NCI-H510A treated with DMSO at 0.1 percent for 48 hours (cell line): ENCODE measurements at places on chromosomes 12 and 14.

DNA sequence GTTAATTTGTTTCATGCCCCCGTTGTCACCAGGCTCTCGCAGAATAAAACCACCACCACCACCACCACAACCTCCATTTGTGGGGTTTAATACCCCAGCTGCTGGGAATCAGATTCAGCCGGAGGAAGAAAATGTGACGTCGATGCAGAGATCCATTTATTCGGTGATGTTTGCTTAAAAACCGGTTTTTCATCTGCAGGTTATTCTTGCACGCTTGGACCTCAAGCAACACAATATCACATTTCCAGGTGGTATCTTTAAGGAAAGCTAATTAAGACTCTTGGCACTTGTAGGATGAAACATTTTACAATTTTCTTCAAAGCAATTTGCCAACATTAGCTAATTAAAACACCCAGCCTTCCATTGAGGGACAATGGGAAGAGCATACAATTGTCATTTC lies 39.8 kb downstream of the SPRING1 start:
- DNase-seq: peak; percentile 99

DNA sequence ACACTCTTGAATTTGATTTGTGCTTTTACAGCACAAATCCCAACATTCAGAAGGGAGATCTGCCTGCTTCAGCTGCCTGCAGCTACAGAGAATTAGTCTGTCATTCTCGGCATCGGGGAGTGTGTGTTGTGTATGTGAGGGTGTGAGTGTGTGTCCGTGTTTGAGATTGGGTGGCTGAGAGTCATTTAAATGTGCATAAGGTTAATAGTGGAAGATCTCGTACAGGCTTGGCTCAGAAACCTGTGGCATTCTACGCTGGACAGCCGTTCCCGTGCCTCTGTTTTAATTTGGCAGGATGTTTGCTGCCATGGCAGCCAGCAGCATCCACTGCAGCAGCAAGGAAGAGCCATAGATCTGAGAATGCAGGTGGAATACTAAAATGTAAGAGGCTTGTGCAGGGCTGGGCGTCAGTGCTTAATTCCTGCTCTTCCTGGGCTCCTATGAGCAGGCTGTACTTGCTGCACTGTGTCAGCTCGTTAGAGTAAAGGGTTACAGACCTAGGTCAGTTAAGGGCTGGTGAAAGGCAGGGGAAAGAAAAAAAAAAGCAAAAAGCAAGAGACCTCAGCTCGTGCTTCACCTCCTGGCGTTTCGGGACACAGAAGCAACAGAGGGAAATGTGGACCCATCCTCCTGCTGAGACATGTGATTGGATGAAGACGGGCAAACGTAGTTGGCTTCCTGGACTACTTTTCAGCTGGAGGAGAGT lies 205.4 kb downstream of the NAV3 start:
- DNase-seq: peak; percentile 51

DNA sequence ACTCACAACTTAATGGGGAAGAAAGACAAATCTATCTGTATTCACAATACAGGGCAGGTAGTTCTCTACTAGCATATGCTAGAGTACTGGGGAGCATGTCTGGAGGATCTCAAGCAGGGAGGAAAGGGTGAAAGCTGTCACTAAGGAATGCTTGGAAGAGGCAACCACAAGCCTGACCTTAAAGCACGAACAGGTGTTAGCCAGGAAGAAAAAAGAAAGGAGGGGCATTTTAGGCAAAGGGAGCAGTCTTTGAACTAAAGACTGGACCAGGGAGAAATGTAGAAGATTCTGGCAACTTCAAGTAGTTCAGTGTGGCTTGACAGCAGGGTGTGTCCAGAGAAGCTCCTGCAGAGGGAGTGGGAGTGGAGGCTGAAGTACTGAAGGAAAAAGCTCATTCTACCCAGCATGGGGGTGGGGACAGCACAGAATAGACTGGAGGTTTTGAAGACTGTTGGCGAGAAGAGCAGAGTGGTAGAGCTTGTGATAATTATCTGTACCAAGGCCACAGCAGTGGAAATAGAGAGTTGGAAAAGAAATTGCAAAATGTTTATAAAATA lies 50.9 kb downstream of the AP5M1 start:
- DNase-seq: no peak

DNA sequence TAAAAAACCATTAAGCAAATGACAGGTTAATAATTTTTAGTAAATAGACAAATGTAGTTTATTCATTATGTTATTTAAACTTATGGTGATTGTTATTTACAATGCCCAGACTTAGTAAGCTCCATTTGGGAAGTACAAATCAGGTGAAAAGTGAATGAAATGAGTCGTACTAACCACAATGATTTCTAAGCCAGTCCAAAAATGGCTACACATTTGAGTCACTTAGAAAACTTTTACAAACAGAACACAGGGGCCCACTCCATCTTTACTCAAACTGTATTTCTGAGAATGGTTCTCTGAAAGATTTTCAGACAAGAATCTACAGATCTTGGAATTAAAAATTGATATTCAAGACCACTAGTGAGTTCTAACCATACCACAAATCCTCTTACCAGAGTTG lies 653.3 kb upstream of the MIS18BP1 start:
- no peak for DNase-seq

- DNase-seq: no peak
Measured at GRCh38 chr12:131842169-131842568, 14.0 kb downstream of the MMP17 start.

GRCh38 chr14:74437496-74438053 lies 11.6 kb upstream of the SYNDIG1L start:
- DNase-seq: no peak

- DNase-seq: no peak
Measured at GRCh38 chr12:49917166-49917787, 13.6 kb upstream of the FAIM2 start.

GRCh38 chr12:94689646-94690036 lies 39.3 kb upstream of the TMCC3 start:
- DNase-seq: no peak

DNA sequence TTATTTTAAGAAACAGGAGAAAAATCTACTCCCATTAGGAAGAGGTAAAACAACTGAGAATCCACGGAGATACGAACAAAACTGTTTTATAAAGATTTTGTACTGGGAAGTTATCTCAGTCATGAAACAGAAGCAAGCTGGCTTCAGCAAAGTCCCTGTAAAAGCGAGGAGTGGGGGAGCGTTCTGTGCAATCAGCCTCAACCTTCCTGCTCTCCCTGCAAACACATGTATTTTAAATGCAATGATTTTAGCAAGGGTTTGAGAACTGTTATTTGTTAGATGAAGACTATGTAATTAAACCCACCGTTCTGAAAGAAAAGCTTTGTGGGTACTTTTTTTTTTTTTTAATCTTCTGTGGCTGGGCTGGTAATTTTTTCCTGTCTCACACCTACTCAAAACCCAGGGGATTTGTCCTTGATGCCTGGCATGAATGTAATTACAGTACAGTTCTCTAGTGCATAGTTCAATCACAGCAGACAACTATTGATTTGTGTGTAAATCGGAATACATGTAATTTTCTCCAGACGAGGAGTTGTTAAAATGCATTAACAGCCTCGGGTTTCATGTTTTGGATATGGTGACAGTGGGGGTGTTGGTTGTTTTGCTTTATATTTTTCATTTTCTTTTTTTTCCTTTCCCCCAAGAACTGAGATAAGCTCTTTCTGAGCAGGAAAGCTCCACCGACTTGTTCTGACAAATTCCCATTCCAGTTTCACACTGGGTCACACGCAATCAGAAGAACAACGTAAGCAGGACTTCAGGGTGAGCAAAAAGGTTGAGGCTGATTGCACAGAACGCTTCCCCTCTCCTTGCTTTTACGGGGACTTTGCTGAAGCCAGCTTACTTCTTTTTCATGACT lies 153.6 kb downstream of the PHLDA1 start:
- DNase-seq: no peak

DNA sequence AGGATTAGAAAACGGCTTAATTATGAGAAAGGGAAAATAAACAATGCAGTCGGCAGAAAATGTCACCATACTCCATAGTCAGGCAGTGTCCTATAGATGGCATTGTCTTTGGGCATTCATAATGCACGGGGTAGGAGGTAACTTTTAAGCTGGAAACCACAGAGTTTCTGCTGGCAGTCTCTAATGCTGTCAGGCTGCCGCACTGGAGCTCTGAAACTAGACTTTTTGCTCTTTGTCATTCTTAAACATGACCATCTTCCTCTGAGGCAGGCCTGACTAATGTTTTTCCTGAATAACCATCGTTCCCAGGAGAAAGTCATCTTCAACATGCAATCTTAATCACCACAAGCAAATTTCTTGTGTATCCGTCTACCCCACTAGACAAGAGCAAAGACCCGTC lies 108.8 kb downstream of the ETNK1 start:
- DNase-seq: no peak

- no peak for DNase-seq
Measured at GRCh38 chr14:79661752-79662151, 549.6 kb downstream of the DIO2 start.

- DNase-seq: no peak
Measured at GRCh38 chr14:71536015-71536740, 396.1 kb upstream of the RGS6 start.

- peak; percentile 26 for DNase-seq
Measured at GRCh38 chr12:98741556-98742265, 96.6 kb downstream of the APAF1 start.

DNA sequence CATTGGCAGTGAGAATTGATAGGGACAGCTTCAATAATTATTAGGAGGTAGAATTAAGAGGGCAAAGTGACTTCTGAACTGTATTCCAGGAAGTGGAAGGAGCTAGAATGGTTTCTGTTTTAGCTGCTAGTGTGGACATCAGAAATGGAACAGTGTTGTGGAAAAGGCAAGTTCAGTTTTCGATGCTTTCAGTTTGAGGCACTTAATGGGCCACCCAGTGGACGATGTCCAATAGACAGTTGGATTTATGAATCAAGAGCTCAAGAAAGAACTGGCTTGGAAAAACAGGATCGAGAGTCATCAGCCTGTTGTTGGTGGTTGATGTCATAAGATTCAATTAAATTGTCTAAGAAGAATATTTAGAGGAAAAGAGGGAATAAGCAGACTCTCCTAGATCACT lies 136.3 kb downstream of the DYRK2 start:
- no peak for DNase-seq

- peak; percentile 98 for DNase-seq
Measured at GRCh38 chr12:73935817-73936216, 601.8 kb upstream of the ATXN7L3B start.

DNA sequence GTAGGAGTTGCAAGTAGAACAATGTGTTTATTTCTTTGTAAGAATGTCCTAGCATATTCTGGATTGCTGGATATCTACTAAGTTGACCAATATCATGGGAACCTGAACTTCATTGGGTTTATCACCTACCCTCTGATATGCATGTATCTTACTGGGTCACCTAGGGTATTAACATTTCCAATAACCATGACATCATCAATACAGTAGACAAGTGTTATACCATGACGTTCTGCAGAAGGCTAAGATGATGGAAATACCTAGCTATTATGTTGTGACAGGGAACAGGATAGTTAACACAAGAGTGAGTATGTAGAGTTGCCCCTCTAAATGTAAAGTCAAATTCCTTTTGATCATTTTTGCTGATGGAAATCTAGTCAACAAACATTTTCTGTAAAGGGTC lies 26.0 kb downstream of the GPR65 start:
- no peak for DNase-seq

GRCh38 chr12:115421796-115422709 lies 738.1 kb upstream of the TBX3 start:
- DNase-seq: no peak

DNA sequence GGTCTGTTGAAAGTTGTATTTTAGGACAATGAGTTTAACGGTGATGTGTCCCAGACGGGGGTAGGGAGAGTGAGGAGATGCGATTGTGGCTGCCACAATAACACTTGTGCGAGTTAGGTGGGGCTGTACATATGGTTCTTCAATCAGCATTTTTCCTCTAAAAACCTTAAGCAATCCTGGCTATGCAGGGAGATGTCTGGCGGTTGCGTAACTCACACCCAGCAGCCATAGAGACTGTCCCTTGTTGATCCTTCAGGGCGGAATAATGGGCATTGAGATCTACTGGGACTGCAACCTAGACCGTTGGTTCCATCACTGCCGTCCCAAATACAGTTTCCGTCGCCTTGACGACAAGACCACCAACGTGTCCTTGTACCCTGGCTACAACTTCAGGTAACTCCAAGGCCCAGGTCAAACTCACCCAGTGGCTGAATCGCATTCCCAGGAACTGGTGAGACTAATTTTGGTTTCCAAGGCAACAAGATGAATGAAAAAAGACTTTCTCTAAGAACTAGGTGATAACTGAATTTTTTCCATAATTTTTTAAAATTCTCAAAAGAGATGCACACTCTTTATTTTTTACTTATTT lies 34.6 kb downstream of the P2RX7 start:
- no peak for DNase-seq

DNA sequence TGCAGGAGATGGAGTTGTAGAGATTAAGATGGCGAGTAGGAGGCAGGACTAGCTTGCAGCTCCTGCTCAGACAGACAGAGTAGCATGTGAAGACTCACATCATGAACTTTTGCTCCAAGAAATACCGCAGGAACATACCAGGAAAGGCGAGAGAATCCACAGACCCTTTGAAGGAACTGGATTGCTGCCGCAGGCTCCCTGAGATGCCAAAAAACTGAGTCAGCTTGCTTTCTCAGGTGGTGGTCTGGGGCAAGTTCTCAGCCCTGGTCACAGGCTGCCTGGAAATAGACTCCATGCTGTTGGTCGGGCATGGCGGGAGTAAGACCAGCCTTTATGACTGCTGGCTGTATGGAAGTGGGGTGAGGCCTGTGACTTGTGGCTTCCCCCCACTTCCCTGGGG lies 163.6 kb upstream of the NAV3 start:
- DNase-seq: no peak

- DNase-seq: peak; percentile 60
Measured at GRCh38 chr12:41365653-41366171, 177.6 kb downstream of the PDZRN4 start.

DNA sequence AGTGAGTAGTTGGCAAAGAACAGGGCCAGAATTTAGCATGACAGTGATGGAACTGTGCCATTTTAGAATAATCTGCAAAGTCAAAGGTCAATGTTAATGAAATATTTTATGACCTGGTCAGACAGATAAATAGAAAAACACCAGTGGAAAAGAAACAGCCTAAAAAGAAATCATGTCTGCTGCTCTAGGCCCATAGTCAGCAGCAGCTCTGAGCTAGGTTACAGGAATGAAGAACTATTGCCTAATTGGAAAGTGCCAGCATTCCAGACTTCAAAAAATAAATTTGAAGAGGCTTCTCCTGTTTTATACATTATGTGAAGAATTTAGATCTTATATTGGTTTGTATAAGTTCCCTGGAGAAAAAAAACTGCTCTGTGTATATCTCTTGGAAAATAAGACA lies 9.8 kb downstream of the NPC2 start:
- DNase-seq: no peak

- no peak for DNase-seq
Measured at GRCh38 chr12:98296462-98297079, 218.8 kb upstream of the TMPO start.

DNA sequence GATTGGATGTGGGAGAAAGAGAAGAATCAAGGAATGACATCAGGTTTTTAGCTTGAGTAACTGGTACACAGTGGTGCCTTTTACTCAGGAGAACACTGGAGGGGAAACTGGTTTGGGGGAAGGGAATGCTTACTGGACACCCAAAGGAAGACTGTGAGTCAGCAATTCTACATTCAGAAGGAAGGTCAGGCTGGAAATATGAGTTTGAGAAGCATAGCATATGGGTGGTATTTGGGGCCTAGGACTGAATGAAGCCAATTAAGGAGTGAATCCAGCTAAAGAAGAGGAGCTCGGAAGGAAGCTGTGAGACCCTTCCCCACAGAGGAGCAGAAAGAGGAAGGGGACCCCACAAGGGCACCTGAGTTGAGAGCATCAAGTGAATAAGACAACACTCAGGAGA lies 35.4 kb downstream of the DMAC2L start:
- peak; percentile 9 for DNase-seq
